ENCODE measurements at places on chromosomes 7 and 10. TPM values are rescaled to one million over a fixed set of nuclear protein-coding genes. Genes with fewer than 3 reads are reported as not detected.

AKR1C4 gene
- total RNA-seq: not detected

- no peaks in the 10 kb centered on the region for H3K36me3 ChIP-seq
- H3K4me3 ChIP-seq: peak overlapping the region; percentile 23
- DNase-seq: no peak
- no peaks in the 10 kb centered on the region for H3K4me1 ChIP-seq
- no peak overlapping the region for H3K27ac ChIP-seq
Observed at GRCh38 chr7:131909151-131909768, 352.8 kb upstream of the PODXL start.

GRCh38 chr7:8119262-8119661, 142.7 kb downstream of the ICA1 start:
- no peaks in the 10 kb centered on the region for H3K4me1 ChIP-seq
- H3K36me3 ChIP-seq: no peaks in the 10 kb centered on the region
- no peak overlapping the region for H3K4me3 ChIP-seq
- no peak for DNase-seq

DNA sequence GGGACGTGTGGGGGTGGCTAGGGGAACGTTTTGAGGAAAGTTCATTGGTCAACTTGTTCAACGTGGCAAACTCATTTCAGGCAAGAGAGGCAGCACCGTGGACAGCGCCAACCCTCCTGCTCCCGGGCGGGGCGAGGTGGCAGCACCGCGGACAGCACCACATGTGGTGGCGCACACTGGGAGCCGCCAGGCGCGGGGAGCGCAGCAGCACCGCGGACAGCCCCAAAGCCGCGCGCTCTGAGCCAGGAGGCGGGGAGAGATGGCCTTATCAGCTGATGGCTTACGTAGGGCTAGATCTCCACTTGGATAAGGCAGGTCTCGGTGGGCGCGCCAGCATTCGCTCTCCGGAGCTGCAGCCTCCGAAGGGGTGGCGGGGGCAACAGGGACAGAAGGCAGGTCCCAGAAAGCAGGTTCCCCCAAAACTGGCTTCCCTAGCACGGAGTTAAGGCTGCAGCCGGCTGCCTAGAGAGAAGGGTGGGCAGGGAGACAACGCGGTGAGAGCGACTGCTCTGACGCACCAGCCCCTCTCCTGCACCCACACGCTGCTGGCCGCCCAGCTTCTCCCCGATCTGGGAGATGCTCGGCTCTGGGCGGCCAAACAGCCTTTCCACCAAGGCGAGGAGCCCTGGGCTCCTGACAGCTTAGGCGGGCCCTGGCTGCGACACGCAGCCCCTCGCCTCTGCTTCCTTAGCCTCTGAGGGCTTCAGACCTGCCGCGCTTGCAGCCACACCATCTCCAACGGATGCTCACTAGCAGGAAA, at the start of gene HTR5A:
Gene HTR5A, plus strand, starts transcription at position 333 of the 760 bp plus-strand sequence. CDS start 576 bp downstream, outside the sequence.
- H3K36me3 ChIP-seq: no peaks in the 10 kb centered on the region
- H3K4me3 ChIP-seq: no peak within 1 kb of the TSS
- peak; percentile 67 for DNase-seq
- peaks cover 3% of the 10 kb centered on the region for H3K4me1 ChIP-seq

DNA sequence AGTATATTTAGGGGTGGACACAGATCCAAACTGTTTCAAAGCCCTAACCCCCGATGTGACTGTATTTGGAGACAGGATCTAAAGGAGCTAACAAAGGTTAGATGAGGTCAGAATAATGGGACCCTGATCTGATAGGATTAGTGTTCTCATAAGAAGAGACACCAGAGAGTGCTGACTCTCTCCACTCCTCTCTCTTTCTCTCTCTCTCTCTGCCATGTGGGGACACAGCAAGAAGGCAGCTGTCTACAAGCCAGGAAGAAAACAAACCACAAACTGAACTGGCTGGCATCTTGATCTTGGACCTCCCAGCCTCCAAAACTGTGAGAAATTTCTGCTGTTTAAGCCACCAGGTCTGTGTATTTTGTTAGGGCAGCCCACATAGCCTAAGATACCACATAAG, 84.7 kb upstream of the KDM7A start:
- H3K36me3 ChIP-seq: no peaks in the 10 kb centered on the region
- H3K27ac ChIP-seq: no peak overlapping the region
- no peak for DNase-seq
- no peak overlapping the region for H3K4me3 ChIP-seq

CREB5 gene
- 25.4 TPM for total RNA-seq

- H3K27me3 ChIP-seq: no peaks in the 10 kb centered on the region
- H3K4me3 ChIP-seq: no peak overlapping the region
- no peak for DNase-seq
Observed at GRCh38 chr10:123470336-123470921, 195.7 kb upstream of the GPR26 start.

NAT16 gene
- total RNA-seq: 0.16 TPM

DNA sequence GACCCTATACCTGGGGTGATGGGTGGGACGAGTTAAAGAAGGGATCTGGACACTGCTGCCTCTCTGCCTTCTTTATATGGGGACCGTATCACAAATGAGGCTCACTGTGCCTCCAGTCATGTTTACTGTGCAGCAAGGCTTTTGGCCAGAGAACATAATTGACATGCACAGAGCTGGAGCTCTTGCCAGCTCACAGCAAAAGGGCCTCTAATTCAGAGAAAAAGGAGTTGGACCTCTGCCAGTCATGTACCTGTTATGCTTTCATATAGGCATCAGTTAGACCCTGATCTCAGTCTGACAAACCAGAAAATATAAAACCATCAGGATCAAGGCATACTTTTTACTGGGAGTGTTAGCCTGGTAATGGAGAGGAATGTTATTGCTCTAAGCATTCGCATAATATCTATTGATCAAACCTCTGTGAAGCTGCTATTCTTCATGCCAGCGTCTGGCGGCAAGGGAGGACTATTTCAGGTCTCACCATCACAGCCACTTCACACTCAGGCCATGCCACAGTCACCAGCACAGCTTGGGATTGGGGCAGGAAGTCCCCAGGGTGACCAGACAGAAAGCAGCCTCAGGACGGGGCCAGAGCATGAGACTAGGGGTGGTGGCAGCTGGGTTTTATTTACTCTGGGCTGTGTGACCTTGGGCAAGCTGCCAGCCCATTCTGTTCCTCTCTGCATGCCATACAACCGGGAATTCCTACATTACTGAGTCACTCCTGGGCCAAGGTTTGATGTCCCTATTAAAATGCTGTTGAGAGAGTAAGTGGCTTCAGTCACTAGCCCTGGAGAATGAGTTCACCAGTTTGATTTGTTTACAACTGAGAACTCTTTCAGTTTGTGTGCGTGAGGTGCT, 90.1 kb downstream of the NPSR1 start:
- H3K36me3 ChIP-seq: no peaks in the 10 kb centered on the region
- no peak overlapping the region for H3K27ac ChIP-seq
- peak; percentile 60 for DNase-seq
- H3K4me1 ChIP-seq: peaks cover 10% of the 10 kb centered on the region
- H3K27me3 ChIP-seq: peaks cover 1% of the 10 kb centered on the region

GRCh38 chr10:28612877-28613276, 64.4 kb upstream of the BAMBI start:
- no peaks in the 10 kb centered on the region for H3K27me3 ChIP-seq
- H3K4me3 ChIP-seq: no peak overlapping the region
- peaks cover 71% of the 10 kb centered on the region for H3K36me3 ChIP-seq
- H3K27ac ChIP-seq: no peak overlapping the region

DNA sequence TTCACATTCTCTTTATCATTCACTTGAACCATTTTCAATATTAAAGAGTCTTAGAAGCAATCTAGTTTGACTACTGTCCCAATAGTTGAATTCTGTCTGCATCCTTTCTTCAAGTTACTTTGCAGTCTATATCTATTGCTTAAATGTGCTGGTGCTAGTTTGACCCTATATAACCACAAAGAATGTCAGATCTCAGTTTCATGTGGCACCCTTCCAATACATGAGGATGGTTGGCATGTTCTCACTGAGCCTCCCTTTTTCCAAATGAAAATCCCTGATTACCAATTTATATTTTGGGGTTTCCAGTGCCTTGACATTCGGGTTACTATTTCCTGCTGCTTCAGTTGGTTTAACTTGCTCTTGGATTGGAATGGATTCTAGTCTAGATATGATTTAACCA, 292.7 kb downstream of the EXOC4 start:
- H3K27ac ChIP-seq: no peak overlapping the region
- H3K27me3 ChIP-seq: no peaks in the 10 kb centered on the region
- no peaks in the 10 kb centered on the region for H3K4me1 ChIP-seq
- no peak overlapping the region for H3K4me3 ChIP-seq

DNA sequence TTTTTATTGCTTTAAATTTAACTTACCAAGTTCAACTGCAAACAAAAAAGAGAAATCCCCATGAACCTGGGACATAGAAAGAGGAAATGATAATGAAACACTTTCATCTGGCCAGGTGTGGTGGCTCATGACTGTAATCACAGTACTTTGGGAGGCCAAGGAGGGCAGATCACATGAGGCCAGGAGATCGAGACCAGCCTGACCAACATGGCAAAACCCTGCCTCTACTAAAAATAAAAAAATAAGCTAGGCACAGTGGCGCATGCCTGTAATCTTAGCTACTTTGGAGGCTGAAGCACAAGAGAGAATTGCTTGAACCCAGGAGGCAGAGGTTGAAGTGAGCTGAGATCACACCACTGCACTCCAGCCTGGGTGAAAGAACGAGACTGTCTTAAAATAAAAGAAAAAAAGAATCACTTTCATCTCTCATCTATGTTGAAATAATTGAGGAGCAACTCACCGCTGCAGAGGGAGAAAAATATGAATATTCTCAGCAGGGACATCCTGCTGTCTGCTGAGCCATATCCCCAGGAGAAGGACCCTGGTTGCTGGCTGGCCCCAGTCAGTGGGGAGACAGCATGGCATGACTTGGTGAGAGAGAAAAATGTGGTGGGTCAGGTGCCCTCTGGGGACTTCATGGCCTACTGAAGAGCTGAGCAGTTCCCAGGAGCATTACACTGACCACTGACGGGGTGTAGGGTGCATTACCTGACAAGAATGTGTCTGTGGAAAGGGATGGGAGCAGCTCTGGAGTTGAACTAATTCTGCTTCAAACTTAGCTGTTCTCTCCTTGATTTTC, 22.8 kb upstream of the TARP start:
- H3K4me3 ChIP-seq: no peak overlapping the region
- no peak overlapping the region for H3K27ac ChIP-seq
- H3K27me3 ChIP-seq: peaks cover under 1% of the 10 kb centered on the region
- H3K36me3 ChIP-seq: no peaks in the 10 kb centered on the region
- DNase-seq: no peak

DNA sequence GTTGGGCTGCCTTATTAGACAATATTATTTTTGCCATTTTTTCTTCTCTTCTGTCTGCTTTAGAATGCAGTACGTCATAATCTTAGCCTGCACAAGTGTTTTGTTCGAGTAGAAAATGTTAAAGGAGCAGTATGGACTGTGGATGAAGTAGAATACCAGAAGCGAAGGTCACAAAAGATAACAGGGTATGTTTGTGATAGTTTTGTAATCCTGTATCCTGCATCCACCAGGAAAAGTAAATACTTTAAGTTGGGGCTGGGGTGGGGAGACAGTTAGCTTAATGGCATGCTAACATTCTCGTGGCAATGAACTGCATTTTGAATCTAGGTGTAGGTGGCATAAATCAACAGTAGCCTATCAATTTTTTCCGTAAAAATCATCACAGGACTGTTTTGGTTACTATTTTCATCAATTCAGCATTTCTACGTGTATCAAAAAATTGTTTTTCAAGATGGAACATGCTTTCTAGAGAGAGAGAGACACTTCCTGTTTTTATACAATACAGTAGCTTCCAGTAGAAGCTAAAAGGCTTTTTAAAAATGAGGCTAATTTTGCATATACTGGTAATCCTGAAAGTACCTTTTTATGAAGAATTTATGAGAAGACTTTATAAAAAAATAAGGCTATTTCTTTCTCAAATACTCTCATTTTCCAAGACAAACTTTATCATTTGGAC, 247.5 kb downstream of the FOXP2 start:
- no peak overlapping the region for H3K27ac ChIP-seq
- no peaks in the 10 kb centered on the region for H3K36me3 ChIP-seq
- no peak overlapping the region for H3K4me3 ChIP-seq
- H3K4me1 ChIP-seq: no peaks in the 10 kb centered on the region
- no peaks in the 10 kb centered on the region for H3K27me3 ChIP-seq

GRCh38 chr10:45379891-45380540, 6.0 kb downstream of the ALOX5 start:
- H3K36me3 ChIP-seq: no peaks in the 10 kb centered on the region
- no peaks in the 10 kb centered on the region for H3K4me1 ChIP-seq
- H3K4me3 ChIP-seq: no peak overlapping the region
- H3K27ac ChIP-seq: no peak overlapping the region

DNA sequence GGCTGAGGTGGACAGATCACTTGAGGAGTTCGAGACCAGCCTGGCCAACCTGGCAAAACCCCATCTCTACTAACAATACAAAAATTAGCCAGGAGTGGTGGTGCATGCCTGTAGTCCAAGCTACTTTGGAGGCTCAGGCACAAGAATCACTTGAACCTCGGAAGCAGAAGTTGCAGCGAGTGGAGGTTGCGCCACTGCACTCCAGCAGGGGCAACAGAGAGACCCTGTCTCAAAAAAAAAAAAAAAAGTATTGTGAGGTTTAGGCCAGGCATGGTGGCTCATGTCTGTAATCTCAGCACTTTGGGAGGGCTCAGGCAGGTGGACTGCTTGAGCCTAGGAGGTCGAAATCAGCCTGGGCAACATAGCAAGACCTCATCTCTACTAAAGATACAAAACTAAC, 16.0 kb downstream of the TET1 start:
- no peak overlapping the region for H3K27ac ChIP-seq
- no peak overlapping the region for H3K4me3 ChIP-seq
- no peak for DNase-seq
- H3K36me3 ChIP-seq: no peaks in the 10 kb centered on the region
- H3K4me1 ChIP-seq: no peaks in the 10 kb centered on the region

- no peaks in the 10 kb centered on the region for H3K36me3 ChIP-seq
- H3K4me1 ChIP-seq: no peaks in the 10 kb centered on the region
- no peak overlapping the region for H3K27ac ChIP-seq
- no peaks in the 10 kb centered on the region for H3K27me3 ChIP-seq
- no peak overlapping the region for H3K4me3 ChIP-seq
Observed at GRCh38 chr10:75538144-75538543, 106.7 kb downstream of the LRMDA start.

DNA sequence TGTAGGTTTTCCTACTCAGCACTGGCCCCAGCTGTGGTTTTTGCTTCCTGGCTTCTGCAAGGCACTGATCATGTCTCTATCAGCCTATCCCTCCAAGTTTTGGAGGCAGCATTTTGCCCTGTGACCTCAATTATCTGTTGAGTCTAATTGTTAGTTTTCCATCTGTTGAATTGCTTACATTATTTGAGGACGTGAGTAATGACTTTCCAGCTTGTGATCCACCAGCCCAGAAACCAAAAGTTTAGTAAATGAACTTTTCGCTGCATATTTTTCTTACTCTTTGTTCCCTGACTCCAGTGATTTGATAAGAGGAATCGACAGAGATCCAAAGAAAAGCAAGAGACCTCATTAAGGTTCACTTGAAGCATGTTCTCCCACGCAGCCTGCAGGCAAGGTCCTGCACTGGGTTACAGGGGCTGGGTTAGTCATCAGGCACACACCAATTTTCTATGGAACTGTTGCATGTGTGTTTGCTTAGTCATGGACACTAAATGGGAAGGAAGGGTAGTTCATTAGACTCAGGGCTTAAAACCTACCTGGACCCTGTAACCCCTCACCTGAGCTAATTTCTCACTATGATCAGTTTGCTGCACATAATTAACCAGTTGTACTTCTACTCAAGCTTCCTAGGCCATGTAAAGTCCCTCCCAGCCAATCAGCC, 57.2 kb downstream of the AKR1E2 start:
- H3K4me1 ChIP-seq: no peaks in the 10 kb centered on the region
- peak; percentile 81 for DNase-seq
- H3K4me3 ChIP-seq: no peak overlapping the region
- H3K27ac ChIP-seq: no peak overlapping the region
- H3K27me3 ChIP-seq: no peaks in the 10 kb centered on the region
- H3K36me3 ChIP-seq: no peaks in the 10 kb centered on the region

VAX1 gene
- 0.62 TPM for total RNA-seq

ETV1 gene
- total RNA-seq: 12.5 TPM

- H3K27ac ChIP-seq: no peak overlapping the region
- no peaks in the 10 kb centered on the region for H3K4me1 ChIP-seq
- no peak overlapping the region for H3K4me3 ChIP-seq
- DNase-seq: no peak
Observed at GRCh38 chr7:87148332-87148955, 3.8 kb upstream of the DMTF1 start.

Measured in astrocyte (in vitro differentiated cells and primary cell).